Thoracic aorta (tissue), 2 donors: ENCODE measurements at places on chromosomes 7 and 10.

DNA sequence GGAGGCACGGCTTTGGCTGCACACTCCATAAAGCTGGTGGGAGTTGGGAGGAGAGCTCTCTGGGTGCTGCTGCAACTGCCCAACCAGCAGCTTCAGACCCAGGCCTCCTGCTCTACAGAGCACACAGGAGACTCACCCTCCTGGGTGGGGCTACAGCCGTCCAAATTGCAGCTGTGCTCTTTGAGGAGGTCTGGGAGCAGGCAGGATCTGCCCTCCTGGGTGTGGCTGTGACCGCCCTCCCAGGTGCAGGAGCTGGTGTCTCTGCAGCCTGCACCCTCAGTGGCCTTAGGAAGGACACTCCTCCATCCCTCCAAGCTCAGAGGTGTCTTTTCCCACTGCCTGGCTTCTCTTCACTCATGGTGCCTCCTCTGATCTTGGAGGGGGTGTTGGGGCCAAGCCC is 20.0 kb upstream of the PRF1 start:
- no peak for DNase-seq

GRCh38 chr7:8511855-8512254 is 78.4 kb downstream of the NXPH1 start:
- no peak for DNase-seq

GRCh38 chr7:137169282-137169698 is 174.2 kb downstream of the PTN start:
- no peak for DNase-seq

- no peak for DNase-seq
Measured at GRCh38 chr7:157219154-157219553, 80.4 kb downstream of the UBE3C start.

GRCh38 chr7:34354011-34354410 is 304.0 kb upstream of the NPSR1 start:
- no peak for DNase-seq

DNA sequence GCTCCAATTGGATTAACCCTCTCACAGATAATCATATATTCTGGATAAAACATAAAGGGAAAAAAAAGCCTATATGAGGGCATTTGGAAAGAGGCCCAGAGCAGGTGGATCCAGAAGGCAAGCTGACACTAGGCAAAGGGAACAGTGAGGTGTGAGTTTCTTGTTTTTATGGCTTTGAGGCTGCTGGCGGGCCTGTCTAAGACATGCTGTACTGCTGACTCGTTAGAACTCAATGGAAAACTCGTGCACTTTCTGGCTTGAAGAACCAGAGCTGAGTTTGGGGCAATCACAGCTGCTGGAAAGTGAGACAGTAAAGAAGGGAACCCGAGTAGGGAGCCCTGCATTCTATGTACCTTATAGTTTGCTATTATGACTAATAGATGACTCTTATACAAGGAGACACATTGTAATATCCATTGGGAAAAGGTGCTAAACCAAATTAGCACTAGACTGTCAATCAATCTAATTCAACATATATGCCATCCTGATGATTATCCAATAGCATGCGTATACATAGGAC is 637.1 kb downstream of the GATA3 start:
- no peak for DNase-seq

DNA sequence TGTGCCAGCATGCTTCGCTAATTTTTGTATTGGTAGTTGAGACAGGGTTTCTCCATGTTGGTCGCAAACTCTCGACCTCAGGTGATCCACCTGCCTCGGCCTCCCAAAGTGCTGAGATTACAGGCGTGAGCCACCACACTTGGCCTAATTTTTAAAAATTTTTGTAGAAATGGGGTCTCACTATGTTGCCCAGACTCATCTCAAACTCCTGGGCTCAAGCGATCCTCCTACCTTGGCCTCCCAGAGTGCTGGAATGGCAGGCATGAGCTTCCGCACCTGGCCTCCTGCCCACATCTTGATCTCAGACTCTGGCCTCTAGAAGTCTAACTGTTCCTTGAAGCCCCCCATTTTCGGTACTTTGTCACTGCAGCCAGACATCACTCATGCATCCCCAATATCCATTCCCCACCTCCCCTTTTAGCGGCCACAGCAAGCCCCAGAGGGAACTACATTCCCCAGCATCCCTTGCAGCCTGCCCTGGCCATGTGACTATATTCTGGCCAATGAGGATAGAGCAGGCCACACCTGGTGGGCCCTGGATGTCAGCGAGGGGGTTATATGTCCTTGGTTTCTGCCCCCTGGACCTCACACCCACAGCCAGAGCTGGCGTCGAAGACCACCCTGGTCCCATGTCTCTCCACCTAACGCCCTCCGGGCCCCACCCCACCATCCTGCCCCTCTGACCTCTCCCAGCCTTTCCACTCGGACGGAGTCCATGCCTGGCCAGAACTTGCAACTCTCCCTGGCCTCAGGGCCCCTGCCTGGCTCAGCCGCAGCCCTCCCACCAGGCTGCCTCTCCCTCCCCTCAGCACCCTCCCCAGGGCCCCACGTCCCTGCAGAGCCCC is 33.8 kb downstream of the MICALL2 start:
- no peak for DNase-seq

DNA sequence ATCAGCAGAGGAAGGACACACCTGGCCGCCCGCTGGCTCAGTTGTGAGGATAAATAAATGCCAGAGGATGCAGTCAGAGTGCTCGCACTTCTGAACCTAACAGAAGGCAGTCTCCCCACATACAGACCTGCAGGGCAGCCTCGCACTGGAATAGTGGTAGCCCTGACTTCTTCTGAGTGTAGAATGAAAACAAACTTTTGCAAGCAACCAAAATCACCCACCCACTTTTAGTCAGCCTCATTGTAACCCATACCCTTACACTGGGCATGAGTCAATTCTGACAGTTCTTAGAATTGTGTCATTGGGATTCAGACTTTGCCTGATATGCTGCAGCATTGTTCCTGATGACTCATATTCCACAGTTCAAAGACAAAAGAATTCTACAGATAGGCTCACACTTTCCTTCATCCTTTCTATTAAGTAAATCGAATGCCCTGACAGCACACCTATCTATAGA is 167.0 kb upstream of the CDK1 start:
- DNase-seq, result no peak

- DNase-seq, result no peak
Measured at GRCh38 chr7:23981314-23981713, 271.3 kb downstream of the STK31 start.

- no peak for DNase-seq
Measured at GRCh38 chr10:20714979-20715378, 182.1 kb downstream of the NEBL start.
